ENCODE measurements at places on chromosomes 16 and 17. TPM values are rescaled to one million over a fixed set of nuclear protein-coding genes. Genes with fewer than 3 reads are reported as not detected.

DNA sequence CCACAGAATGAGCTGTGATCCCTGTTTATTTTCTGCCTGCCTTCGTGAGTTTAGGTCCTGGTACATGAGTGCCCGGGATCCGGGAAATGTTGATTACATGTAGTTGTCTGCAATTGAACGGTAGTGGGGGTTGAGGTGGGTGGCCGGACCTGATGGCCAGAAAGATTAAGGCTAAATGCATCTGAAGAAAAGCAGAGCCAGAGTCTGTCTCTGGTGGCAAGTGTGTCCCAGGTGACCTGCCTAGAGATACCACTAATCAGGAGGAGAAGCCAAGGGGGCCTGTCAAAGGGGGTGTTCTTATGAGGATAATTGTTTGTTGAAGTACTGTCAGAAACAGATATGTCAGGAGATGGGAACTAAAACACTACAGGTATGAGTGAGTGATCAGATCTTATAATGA is 154.0 kb upstream of the ASIC2 start:
- DNase-seq: no peak

- DNase-seq: no peak
Measured at GRCh38 chr17:43584666-43585102, 38.5 kb upstream of the ETV4 start.

DNA sequence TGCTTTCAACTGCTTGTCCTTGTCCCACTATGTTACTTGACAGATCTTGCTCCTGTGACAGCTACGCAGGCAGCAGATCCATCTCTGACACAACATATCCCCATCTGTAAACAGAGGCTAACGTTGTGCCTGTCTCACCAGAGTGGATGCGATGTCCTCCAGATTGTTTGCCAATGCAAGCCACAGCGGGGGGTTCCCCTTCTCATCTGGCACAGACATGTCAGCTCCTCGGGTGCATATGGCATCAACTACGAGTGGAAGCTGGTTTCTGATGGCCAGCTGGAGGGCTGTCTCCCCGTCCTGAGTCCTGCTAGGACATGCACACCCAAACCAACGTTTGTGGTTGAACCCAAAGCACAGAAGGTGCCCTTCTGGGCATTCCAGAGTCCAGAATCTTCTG is 39.0 kb downstream of the CYB5D2 start:
- DNase-seq: no peak

DNA sequence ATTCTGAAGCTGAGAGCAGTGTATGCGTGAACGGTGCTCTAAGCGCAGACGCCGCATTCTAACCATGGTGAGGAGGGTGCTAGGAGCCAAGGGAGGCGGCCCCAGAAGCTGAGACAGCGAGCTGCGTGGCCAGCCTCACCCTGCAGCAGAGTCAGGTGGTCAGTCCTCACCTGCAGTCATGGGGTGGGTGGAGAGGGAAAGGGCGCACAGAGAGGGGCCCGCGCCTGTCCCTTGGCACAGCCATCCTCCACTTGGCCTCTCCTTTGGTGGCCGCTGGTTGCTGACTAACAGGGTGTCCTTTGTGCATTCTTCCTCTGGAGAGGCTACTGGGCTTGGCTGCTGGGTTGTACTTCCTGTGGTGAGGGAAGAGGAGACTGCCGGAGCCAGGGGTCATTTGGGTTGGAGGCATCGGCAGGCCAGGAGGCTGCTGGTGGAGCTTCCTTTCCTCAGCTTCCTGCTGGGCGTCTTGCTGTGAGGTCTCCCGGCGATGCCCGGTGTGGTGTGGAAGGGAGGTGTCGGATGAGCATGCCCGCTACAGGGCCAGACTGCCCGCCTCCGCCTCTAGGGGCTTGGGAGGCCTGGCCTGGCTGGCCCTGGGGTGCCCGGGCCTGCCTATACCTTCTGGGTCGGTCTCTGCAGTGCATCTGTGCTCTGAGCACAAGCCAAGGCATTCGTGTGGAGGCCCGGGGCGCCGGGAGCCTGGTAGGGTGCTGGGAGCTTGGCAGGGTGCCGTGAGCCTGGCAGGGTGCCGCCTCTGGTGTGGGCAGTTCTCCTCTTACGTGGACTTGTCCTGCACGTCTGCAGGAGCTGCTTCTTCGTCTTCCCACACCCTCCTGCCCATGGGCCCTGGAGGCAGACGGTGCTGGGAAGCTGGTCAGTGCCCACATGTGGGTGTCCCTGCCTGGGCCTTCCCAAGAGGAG is 17.4 kb downstream of the RNF213 start:
- DNase-seq: no peak

DNA sequence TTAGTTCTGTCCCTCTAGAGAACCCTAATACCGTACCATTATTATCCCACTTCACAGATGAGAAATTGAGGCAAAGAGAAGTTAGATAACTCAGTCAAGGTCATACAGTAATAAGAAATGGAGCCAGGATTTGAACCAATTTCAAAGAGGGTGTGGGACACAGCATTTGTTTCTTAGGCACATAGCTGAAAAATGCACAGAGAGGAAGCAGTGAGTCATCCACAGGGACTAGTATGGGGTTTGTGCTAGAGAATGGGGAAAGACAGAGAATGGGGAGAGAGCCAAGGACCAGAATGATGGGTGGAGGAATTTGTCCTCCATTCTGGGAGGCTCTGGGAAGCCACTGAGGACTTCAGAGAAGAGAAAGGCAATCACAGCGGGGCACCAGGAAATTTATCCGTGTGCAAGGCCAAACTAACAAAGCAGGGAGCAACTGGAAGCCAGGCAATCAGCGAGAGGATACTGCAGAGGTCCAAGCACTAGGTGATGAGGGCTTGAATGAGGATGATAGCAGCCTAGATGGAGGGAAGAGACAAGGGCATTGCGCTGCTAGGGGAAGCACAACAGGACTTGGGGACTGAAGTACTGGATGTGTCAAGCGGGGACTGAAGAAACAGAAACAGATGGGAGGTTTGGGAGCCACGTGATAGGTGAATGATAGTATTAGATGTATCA is 78.1 kb upstream of the ZFHX3 start:
- DNase-seq: no peak

DNA sequence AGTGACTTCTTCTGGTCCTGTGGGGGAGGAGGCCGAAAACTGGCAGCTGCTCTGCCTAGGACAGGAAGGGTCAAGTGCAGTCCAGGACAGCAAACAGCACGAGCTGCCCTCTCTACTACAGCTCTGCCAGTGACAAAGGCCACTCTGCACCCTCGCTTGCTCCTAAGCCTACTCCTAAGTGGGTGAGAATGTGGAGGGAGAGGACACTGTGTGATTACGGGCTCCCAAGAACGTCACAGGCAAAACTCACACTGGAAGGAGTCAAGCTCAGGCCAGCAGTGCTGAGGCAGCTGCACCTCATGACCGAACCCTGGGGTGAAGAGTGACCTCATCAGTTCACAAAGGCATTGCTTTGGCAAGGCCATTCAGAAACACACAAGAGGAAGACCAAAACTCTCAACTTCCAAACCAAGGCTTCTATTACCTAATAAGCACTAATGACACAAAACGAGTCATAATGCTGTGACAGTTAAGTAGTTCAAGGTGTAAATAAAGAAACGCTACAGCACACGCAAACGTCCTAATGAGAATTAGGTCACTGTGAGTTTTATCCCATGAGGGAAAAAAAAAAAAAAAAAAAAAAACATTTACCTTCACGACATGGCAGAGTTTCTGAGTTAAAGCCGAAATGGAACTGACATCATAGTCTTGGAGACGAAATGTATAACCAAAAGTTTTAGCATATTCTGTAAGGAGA is 35.1 kb downstream of the MARF1 start:
- DNase-seq: no peak

DNA sequence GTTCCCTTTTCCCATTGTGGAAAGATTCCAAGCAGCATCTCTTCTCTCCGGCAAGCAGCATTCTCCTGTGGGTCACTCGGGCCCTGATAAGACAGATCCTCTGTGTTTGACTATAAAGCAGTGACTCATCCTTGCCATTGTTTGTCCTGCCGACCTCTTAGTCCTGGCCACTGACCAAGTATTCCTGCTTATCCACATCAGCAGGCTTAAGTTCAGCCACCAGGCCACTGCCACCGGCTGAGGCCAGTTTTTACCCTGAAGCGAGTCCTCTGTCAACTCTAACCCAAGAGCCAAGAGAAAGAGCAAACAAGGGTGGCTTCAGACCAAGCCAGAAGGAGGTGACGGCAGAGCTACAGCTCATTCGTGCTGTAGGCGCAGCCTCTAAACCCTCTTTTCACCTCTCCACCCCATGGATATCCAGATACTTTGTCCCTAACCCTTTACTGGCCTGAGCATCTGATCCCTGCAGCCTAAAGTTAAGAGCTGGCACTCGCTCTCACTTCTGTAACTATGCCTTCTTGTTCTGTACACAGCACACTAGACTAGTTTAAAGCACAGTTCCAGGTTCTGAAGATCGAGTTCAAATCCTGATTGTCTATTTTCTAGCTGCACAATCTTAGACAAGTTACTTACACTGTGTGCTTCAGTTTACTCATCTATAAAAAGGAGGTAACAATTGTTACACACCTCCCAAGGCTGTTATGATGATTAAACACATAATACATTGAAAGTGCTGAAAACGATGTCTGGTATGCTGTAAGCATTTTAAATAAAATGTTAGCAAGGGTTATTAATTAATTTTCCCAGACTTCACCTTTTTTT is 31.0 kb downstream of the SOX9 start:
- DNase-seq: peak; percentile 58

DNA sequence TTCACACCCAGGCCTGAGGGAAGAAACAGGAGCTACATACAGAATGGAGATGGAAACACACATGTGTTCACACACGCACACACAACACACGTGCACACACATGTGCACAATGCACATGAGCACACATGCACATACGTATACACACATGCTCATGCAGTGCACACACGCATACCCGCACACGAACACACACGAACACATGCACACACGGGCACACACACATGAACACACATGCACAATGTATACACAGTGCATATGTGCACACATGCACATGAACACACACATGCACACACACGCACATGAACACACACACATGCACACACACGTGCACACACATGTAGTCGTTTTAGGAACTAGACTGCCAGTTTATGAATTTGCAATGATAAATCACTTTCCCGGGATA is 49.3 kb upstream of the CDR2 start:
- no peak for DNase-seq

GRCh38 chr16:24430954-24431760 is 108.2 kb upstream of the RBBP6 start:
- no peak for DNase-seq

DNA sequence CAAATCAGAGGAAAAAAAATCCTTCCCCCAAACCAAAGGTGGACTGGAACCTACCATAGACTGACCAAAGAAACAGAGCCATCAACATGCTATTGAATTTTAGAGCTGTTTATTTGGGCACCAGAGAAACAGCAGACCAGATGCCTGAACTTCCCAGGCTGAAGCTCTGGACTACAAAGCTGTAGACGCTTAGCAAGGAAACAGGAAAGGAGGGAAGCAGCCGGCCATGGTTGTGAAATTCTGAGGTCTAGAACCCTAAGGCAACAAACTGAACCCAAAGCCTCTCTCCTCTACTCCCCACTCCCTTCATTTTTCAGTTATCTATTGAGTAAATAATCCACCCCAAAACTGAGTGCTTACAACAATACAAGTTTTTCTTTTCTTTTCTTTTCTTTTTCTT is 45.4 kb upstream of the MEIOC start:
- no peak for DNase-seq

GRCh38 chr16:46887524-46887854 is 3.3 kb downstream of the GPT2 start:
- no peak for DNase-seq

DNA sequence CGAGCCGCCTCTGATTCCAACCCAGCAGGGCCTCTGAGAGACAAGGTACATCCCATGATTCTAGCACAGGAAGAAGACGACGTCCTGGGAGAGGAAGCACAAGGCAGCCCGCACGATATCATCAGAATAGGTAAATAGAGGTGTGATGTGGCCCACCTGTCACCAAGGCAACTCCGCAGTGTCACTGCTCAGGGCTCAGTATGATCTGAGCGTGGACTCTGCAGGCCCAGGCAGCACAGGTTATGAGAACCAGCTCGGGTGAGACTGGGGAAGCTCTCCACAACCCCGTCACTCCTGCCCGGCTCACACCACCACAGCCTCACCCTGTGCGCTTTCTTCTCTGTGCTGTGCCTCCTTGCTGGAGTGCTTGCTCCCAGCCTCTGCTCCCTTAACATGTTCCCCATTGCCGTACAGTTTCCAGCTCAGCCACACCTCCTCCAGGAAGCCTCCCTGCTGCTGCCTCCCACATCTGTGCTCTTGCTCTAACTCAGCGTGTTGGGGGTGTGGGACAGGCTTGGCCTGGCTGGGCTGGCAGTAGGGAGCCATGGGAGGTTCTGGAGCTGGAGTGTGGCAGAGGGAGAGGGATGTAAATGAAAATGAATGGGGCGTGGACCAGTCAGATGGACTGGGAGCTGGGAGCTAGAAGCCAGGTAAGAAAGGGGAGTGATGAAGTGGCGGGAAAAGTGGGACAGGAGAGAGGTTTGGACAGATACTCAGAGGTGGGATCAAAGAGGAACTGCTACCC is 7.7 kb downstream of the METTL22 start:
- no peak for DNase-seq

- no peak for DNase-seq
Measured at GRCh38 chr16:16042076-16042475, 92.7 kb downstream of the ABCC1 start.

- DNase-seq: no peak
Measured at GRCh38 chr17:33509331-33509730, 216.2 kb upstream of the ASIC2 start.

- no peak for DNase-seq
Measured at GRCh38 chr16:86783636-86784626, 205.6 kb downstream of the FOXL1 start.

DNA sequence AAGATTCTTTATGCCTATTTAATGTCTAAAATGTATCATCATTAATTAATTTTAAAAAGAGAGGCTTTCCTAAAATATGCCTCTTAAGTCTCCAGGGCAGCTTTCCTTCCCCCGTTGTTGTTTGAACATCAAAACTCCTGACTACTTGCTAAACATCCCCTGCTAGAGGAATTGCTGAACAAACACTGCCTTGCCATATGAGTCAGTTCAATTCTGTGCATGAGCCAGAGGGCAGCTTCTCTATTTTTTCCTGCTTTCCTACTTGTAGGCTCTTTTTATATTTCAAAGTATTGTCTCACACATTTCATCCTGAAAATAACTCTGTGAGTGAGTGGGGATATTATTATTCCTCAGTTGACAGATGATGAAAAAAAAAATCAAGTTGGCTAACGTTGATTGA is 143.4 kb downstream of the HS3ST4 start:
- no peak for DNase-seq

NBR1 gene
- total RNA-seq: 67.4 TPM

SULT1A1 gene
- total RNA-seq: 4.2 TPM

MYH3 gene
- total RNA-seq: 0.36 TPM

ERN1 gene
- 2.4 TPM for total RNA-seq

Measured in neural progenitor cell (in vitro differentiated cells).